Amygdala (tissue), 56 donors: ENCODE measurements at places on chromosomes 13 and 19.

GRCh38 chr13:42190529-42190928 is 81.4 kb upstream of the AKAP11 start:
- DNase-seq, result no peak

- DNase-seq, result no peak
Observed at GRCh38 chr13:23790577-23791170, 98.5 kb downstream of the MIPEP start.

- no peak for DNase-seq
Observed at GRCh38 chr19:8253678-8254077, 44.5 kb downstream of the CERS4 start.

DNA sequence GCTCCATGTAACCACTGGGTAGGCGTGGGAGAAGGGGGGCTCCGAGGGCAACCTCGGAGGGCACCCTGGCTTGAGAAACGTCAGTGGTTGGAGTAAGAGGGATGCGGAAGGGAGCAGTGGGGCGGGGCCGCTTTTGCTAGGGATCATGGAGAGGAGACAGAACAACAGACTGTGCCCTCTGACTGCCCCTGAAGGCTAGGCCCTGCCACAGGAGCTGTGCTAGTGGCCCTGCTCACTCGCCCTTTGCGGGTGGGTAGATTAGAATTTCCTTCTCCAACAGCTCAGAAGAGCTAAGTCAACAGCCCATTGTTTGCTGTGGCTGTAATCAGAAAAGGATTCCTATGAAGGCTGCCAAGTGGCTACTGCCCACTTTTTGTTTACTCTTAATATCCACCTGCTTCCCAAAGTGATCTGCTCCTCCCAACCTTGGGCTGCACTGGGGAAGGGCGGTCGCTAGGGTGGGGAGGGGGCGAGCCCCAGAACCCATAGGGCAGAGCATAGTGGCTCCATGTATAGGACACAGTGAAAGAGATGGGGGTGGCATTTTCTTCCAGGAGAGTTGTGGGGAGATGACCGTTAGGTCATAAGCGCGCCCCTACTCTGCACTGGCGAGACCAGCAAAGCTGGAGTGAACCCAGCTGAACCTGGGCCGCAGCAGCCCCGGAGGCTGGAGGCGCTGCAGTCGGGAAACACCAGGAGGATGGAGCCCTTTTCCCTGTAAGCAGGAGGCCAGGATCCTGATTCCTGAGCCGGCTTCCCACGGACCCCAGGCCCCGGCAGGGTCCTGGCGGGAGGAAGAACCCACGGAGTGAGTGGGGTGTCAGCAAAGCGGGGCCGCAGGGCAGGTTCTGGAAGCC is 1.9 kb upstream of the C1QTNF9 start:
- no peak for DNase-seq

GRCh38 chr13:112714376-112715174 is 24.7 kb downstream of the ATP11A start:
- no peak for DNase-seq

DNA sequence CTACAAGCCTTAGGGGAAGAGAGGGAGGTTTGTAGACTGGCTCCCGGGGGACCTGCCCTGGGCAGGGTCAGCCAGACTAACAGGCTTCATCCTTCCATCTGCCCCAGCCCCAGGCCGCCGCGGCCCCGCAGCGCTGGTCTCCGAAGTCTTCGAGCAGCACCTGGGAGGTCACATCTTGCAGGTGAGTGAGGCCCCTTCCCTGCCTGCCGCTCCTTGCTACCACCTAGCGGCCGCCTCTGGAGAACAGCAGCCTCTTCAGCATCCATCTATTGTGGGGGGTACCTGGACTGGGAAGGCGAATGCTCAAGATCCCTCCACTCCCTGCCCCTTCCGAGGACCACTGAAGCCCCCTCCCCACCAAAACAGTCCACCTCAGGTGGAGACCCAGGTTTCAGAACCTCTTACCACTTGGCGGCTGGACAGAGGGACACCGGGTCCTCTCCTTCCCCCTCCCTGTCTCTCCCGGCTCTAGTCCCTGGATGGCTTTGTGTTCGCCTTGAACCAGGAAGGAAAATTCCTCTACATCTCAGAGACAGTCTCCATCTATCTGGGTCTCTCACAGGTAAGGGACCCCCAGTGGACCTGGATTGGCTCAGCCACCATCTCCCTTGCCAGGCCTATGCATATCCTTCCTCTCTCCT is 12.7 kb downstream of the NPAS1 start:
- no peak for DNase-seq
